IMR-90 (cell line): ENCODE measurements at places on chromosomes 3 and 15. TPM values are rescaled to one million over a fixed set of nuclear protein-coding genes. Genes with fewer than 3 reads are reported as not detected.

DNA sequence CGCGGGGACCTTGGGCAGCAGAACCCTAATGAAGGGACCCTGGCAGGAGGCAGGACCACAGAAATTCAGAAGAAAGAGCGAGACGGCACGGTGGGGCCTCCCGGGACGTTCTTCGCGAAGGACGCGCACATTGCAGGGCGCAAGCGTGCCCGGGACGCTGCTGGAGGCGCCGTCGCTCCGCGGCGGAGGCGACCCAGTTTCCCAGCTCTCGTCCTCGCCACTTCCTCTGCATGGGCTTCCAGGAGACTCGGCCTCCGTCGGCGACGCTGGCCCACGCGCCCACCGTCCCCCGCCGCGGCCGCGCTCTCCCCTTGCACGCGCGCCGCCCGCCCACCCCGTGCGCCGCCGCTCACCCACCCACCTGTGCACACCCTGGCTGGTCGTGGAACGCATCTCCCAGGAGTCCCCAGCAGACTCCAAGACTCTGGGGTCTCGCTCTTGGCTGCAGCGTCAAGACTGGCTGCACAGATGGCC is 31.8 kb upstream of the SMAD3 start:
- H3K4me1 ChIP-seq: peaks cover 13% of the 10 kb centered on the region
- no peak overlapping the region for H3K4me3 ChIP-seq
- no peak overlapping the region for H3K27ac ChIP-seq
- peaks cover 4% of the 10 kb centered on the region; the same call in 1 of the 2 replicates for H3K27me3 ChIP-seq
- H3K36me3 ChIP-seq: no peaks in the 10 kb centered on the region

- DNase-seq: no peak
- no peaks in the 10 kb centered on the region for H3K36me3 ChIP-seq
- H3K4me3 ChIP-seq: no peak overlapping the region
- no peaks in the 10 kb centered on the region; the same call in 1 of the 2 replicates for H3K27me3 ChIP-seq
- H3K27ac ChIP-seq: no peak overlapping the region
Measured at GRCh38 chr3:186875708-186876107, 33.2 kb downstream of the ADIPOQ start.

Gene LMOD3
- total RNA-seq: not detected in 2 replicates

DNA sequence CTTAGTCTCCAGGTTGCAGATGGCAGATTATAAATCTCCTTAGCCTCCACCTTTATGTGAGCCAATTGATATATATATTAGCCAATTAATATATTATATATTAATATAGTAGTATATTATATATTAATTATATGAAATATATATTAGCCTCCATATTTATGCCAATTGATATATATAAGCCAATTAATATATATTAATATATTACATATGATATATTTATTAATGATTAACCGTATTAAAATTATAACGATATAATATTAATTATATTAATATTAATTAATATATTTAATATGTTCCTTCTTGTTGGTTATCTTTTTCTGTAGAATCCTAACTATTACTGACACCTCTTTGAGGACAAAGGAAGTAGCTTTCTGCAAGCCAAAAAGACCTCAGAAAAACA is 972.5 kb downstream of the GBE1 start:
- H3K36me3 ChIP-seq: no peaks in the 10 kb centered on the region
- no peaks in the 10 kb centered on the region for H3K27me3 ChIP-seq
- no peak overlapping the region for H3K4me3 ChIP-seq
- H3K4me1 ChIP-seq: no peaks in the 10 kb centered on the region
- no peak overlapping the region for H3K27ac ChIP-seq

Gene CADPS
- not detected in 2 replicates for total RNA-seq

- no peaks in the 10 kb centered on the region for H3K27me3 ChIP-seq
- no peak for DNase-seq
- H3K4me1 ChIP-seq: peaks cover 18% of the 10 kb centered on the region
- no peaks in the 10 kb centered on the region for H3K36me3 ChIP-seq
- H3K27ac ChIP-seq: no peak overlapping the region
- H3K4me3 ChIP-seq: no peak overlapping the region
Measured at GRCh38 chr3:194326192-194326967, 24.7 kb downstream of the CPN2 start.

DNA sequence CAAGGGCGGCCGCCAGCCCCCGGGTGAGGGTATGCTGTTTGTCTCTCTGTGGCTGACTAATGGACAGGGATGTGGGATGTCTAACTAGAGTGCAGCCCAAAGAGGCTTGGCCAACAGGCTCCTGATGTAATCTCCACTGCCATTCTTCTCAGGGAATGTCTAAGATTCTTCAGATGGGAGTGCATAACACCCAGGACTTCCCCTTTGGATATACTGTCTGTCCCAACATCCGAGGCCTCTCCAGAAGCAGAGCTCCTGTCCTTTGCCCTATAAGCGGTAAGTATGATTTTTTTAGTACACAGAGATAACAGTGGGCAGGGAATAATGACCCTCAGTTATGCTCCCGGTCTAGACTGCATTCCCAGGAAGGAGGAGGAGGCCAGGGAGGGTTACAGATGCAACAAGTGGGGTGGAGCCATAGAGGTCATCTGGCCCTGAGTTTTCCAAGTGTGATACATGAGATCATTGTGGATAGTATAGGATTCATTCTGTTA is 62.5 kb upstream of the SLCO2A1 start:
- H3K36me3 ChIP-seq: no peaks in the 10 kb centered on the region
- H3K27me3 ChIP-seq: no peaks in the 10 kb centered on the region
- DNase-seq: peak; percentile 76
- no peak overlapping the region for H3K4me3 ChIP-seq
- peak overlapping the region; percentile 52 for H3K27ac ChIP-seq

Gene TMEM212
- not detected in 2 replicates for total RNA-seq

GRCh38 chr3:178267158-178267844 is 268.9 kb upstream of the KCNMB2 start:
- no peaks in the 10 kb centered on the region; the same call in 1 of the 2 replicates for H3K4me1 ChIP-seq
- no peaks in the 10 kb centered on the region for H3K27me3 ChIP-seq
- no peak overlapping the region for H3K4me3 ChIP-seq
- peak; percentile 28 for DNase-seq

Gene CTXND1
- total RNA-seq: not detected in 2 replicates

Gene FBXW12
- total RNA-seq: not detected in 2 replicates

Gene LOXL1
- 146 and 148 TPM in 2 replicates for total RNA-seq

DNA sequence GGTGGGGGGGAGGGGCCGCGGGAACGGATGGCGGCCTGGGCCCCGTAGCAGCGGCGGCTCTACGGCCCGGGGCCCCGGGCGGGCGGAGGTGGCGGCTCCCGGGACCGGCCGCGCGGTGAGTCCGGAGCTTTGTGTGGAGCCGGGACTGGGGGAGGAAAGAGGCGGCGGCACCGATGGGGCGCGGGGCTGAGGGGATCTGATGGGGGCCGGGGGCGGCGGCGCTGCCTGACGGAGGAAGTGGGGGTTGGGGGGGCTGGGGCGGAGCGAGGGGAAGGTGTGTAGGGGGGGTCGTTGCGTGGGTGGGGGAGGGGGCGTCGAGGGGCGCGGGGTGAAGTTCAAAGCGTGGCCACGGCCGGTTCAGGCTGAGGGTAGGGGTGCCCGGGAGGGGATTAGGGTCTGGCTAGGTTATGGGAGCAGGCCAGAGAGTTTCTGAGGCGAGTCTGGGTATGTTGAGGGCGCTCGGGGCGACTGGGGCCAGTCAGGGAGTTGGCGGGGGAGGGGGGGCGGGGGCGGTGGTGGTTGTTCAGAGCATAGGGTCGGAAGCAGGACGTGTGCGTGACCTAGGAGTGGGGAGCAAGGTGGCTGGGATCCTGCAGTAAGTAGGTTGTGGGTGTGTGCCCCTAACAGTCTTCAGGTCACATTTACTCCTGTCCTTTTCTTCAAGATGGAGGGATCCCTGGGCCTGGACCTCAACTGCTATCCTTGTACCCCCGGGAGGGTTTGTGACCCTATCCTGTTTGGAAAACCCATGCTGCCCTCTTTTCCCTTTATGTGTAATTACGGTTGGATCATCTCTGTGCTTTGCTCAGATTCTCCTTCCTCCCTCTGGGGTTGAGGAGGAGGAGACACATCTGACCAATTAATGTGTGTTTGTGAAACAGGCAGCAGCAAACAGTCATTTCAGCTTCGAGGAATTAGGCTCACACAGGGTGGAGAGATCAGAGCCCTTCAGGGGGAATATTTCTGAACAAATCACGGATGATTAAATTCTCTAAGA is 644 bp downstream of the ZNF609 start:
- peaks cover 11% of the 10 kb centered on the region for H3K4me1 ChIP-seq
- H3K27me3 ChIP-seq: no peaks in the 10 kb centered on the region
- H3K4me3 ChIP-seq: peak overlapping the region; percentile 70
- peaks cover 3% of the 10 kb centered on the region; the same call in 1 of the 2 replicates for H3K36me3 ChIP-seq
- peak; percentile 81 for DNase-seq
